ENCODE measurements at places on chromosomes 1 and 21.
A peak's percentile ranks its signal among the peaks of the same experiment; 100 is the strongest.

DNA sequence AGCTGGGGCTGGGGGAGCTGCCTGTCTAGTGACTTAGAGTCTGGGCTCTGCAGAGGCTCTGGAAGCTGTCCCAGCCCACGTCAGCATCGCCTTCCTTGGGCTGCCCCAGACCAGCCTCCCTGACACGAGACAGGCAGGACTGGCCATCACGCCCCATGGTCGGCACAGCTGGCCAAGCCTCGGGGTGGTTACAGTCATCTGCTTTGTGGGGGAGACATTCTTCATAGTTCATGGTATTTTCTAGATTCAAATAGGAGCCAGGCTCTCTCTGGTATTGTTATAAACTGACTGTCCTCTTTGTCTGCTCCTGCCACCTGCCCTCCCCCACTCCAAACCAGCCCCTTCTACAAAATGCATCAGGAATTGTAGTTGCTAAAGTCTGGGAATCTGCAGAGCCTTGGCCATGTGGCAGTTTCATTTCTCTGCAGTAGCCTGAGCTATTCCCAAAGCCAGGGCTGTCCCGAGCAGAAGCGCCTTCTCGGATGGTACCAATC lies 29.4 kb downstream of the OLFML2B start:
- DNase-seq: no peak

GRCh38 chr1:191134796-191135195 lies 657.1 kb upstream of the BRINP3 start:
- no peak for DNase-seq

DNA sequence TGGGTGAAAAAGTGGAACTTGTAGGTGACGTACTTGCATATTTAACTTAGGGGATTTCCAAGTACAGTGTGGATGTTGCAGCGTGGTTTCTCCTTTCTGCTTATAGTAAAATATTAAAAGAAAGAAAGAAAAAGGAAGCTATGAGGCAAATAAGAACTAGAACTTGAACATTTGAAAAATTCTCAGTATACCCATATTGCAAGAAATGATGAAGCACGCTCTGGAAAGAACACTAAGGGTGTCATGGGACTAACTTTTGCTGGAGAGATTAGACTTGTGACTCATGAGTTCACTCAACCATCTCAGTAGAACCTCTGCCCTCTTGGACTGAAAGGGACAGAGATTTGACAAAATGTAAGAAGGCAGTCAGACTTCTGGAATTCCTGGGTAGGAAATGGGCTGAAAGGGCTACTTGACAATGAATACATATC lies 704.5 kb upstream of the ADGRL4 start:
- no peak for DNase-seq

GRCh38 chr21:41018431-41018830 lies 149.5 kb upstream of the BACE2 start:
- no peak for DNase-seq

DNA sequence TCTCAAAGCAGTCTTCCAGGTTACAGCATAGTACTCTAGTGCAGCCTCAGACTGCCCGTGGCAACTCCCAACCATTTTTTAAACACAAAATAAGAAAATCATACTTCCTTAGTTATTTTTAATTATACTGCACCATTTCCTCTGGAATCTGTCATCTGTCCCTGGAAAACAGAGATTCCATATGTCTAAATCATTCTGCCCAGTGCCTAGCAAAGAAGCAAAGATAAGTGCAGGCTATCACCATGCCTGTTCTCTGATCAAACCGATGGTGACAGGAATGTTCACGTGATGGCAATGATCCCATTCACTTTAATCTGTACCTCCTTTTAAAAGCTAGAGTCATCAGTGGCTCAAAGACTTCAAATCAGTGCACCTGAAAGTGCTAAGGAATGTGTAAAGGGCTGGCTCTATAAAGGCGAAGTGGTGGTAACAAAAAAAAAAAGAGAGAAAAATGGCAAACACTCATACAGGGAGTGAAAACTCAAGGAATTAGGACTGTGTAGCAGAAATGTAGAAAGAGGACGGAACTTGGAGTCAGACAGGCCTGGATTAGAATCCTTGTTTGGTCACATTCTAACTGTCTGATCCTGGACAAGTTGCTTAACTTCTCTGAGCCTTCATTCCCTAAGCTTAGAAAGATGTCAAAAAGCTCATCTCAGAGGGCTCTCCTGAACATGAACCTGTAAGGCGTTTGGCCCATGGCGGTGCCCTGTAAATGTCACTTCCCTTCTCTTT lies 9.9 kb upstream of the CCN1 start:
- DNase-seq: no peak

DNA sequence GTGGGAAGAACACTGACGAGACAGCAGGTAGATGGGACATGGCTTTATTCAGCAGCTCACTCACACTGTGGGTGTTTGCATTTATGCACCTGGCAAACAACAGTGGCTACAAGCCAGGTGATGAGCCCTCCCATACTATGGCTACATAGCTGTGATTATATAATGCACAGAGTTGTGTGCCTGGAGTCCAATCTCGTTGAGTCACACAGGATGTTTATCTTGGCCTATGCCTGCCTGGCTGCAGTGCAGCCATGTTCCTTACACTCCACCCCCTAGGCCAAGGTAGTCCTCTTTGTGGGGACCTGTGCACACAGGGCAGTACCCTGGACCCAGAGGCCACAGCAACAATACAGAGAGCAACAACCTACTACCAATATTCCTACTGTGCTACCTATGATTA lies 1643.8 kb downstream of the MRPL39 start:
- no peak for DNase-seq

GRCh38 chr1:63316598-63316983 lies 5.8 kb upstream of the FOXD3 start:
- no peak for DNase-seq

DNA sequence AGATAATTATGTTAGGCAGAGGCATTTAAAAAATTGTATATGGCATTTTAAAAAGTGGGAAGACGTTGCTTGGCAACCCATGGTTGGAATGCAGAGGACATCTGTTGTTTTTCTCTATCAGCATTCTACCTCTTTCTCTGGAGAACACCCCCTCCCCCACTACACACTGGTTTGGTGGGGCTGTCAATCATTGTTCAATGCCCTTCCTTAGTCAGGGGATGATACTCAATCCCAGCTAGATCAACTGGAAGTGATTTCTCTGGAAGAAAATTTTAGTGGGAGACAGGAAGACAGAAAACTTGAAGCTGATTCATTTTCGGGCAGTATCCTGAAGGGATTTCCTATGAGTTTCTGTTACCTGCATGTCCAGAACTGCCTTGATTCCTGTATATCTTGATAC lies 35.7 kb upstream of the CAP1 start:
- peak; percentile 91 for DNase-seq

DNA sequence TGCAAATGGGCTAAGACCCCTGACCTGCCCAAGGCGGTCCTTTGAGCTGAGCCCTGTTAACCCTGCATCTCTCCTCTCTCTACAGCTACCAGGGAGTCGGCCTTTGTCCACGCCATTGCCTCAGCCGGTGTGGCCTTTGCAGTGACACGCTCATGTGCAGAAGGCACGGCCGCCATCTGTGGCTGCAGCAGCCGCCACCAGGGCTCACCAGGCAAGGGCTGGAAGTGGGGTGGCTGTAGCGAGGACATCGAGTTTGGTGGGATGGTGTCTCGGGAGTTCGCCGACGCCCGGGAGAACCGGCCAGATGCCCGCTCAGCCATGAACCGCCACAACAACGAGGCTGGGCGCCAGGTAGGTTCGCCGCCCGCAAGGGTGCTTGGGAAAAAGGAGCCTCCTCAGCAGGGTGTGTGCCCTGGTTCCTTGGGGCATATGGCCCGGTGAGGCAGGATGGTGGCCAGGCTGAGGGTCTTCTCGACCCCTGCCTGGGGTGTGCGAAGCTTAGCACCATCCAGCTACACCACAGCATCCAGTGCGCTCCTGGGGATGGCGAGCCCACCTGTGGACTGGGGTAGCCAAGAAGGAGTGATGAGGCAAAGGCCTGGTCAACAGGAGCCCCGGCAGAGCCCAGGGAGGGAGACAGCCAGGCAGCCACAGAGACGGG lies 31.8 kb upstream of the ARF1 start:
- DNase-seq: no peak

DNA sequence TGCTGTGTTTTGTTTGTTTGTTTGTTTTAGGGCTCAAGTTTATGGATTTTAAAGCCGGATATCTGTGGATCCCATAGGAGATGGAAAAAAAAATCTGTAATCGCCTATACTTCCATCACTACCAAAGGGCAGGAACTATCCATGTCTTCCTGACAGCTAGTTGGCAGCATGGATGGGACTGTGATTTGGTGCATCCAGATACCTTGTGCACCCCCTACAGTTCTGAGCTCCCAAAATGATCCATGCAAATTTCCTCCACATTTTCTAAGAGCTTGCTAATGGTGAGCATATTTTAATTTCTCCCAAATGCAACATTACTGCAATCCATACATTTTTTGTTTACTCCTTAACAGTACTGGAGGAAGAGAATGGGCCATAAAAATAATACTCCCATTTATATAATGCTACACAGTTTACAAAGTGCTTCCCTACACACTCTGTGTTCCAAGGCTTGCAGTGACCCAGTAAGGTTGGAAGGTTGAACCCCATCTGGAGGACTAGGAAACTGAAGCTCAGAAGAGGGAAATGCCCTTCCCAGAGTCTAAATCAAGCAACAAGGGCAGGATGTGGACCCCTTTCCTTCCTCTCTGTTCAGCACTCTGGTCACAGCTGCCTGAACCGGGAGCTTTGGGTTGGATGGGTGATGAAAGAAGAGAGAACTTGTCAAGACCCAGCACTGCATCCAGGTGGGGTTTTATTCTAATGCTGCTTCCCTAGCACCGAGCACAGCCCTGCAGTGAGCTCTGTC lies 48.0 kb downstream of the CAPN8 start:
- DNase-seq: no peak

DNA sequence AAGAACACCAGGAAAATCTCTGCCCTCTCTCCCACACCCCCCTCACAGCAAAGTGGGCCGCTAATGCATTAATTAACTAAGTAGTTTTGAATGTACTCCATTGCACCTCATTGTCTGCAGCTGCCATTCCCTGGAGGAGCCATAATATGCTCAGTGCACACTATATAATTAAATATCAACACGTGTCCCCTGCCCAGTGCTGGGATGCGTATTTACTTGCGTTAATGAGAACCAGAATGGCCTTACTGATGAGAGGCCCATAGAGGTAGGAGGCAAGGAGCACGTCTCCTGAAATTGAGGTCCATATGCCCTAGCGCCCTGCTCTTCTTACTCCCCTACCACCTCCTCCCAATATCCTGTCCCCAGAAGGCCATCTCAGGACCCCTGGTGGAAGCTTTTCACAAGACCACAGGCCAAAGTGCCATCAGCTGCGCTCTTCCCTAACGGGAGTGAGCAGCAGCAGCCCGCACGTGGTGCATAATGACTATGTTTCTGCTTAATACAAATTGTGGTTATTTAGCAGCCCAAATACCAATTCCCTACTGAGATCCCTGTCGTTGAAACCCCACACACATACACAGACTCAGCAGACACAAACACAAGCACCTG lies 76.8 kb downstream of the PLXNA2 start:
- no peak for DNase-seq

- no peak for DNase-seq
Observed at GRCh38 chr1:156130578-156130942, 16.0 kb downstream of the LMNA start.

DNA sequence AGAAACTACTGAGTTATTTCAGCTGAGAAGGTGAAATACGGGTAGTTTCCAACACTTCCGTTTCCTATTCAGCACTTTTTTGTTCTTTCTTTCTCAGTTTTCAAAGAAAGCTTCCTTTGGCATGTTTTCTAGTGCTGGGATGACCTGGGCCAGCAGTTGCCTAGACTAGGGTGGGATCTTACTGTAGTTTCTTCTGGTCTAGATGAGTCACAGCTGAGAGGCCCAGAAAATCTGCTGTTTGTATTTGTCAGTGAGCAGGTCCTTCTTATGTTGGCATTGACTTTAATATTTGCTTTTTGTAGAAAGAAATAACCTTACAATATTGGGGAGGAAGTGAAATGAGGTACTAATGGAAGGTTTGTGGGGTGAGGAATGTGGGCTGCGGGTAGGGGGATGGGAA lies 22.2 kb downstream of the C1orf21 start:
- DNase-seq: no peak

DNA sequence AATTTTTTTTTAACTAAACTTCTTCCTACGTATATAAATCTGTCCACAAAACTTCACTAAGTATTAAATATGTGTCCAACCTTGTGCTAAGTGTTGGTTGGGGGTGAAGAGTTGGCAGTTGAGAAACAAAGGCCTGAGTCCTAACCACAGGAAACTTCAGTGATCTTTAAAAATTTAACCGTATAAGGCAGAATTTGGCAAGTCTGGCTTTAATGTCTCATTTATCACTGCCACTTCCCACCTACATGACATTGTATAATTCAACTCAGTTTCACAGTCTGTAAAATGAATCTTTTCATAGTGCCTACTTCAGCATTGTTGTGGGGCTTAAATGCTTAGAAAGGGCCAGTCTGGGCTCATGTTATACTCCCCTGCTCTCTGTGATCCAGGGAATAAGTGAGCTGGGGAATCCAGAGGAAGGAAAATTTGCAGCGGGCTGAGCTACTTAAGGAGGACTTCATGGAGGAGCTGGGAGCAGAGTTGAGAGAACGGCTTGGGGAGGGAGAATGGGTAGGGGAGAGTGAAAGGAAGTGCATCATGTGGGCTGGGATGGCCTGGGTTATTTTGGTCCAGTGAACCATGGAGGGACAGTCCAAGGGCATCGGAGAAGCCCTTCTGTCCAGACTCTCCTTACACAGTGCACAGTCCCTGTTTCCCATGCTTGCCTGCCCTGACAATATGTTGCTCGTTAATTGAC lies 14.5 kb downstream of the IFNAR2 start:
- DNase-seq: no peak

DNA sequence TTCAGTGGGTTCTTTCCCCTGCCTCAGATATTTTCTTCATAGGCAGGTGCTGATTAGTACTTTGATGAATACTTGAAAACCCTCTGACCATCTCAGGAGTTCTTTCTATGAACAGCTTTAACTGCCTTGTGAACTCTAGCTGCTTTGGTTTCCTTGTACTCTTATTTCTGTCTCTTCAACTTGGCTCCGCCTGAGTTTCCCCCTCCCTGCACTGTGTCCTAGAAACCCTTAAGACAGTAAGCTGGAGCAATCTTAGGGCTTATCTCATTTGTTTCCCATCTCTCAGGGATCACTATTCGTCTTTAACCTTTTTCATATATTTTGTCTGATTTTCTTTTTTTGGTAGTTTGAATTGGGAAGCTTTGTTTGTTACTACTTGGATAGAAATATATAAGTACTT lies 99.1 kb downstream of the PKN2 start:
- DNase-seq: no peak

DNA sequence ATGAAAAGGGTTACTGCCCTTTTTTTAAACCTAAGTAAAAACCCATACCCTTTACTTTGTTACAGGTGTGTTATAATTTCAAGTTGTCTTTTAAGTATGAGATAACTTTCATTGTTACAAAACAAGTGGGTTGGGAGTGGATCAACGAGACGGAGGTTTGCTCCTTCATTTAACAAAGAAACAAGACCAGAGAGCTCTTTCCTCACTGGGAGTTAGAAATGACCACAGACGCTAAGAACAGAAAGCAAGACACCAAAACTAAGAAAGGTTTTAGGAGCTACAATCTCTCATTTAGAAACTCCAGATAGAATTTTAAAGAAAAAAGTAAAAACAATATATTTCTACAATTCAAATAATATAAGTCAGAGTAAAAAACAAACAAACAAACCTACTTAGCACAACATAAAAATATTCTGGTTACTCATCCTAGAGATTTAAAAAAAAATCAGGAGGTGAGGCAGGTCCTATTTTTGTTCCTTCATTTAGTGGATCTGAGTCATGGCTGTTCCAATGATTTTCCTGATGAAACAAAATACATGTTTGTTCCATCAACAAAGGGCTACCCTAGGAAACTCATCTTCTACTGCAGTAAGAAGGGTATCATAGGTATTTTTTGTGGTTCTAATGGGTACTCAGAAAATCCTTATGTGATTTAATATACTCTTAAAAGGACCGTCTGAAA lies 33.0 kb downstream of the APP start:
- DNase-seq: no peak

- DNase-seq: no peak
Observed at GRCh38 chr1:243818978-243819377, 31.1 kb downstream of the AKT3 start.
